ENCODE measurements at places on chromosomes 2 and 18.

DNA sequence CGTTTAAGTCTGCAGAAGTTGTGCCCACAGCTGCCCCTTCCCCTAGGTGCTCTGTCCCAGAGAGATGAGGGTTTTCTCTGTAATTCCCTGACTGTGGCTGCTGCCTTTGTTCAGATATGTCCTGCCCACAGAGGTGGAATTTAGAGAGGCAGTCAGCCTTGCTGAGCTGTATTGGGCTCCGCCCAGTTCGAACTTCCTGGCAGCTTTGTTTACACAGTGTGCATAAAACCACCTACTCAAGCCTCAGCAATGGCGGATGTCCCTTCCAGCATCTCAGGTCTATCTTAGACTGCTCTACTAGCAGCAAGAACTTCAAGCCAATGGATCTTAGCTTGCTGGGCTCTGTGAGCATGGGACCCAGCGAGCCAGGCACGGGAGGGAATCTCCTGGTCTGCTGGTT, 48.1 kb downstream of the LHCGR start:
- DNase-seq = peak; percentile 44

DNA sequence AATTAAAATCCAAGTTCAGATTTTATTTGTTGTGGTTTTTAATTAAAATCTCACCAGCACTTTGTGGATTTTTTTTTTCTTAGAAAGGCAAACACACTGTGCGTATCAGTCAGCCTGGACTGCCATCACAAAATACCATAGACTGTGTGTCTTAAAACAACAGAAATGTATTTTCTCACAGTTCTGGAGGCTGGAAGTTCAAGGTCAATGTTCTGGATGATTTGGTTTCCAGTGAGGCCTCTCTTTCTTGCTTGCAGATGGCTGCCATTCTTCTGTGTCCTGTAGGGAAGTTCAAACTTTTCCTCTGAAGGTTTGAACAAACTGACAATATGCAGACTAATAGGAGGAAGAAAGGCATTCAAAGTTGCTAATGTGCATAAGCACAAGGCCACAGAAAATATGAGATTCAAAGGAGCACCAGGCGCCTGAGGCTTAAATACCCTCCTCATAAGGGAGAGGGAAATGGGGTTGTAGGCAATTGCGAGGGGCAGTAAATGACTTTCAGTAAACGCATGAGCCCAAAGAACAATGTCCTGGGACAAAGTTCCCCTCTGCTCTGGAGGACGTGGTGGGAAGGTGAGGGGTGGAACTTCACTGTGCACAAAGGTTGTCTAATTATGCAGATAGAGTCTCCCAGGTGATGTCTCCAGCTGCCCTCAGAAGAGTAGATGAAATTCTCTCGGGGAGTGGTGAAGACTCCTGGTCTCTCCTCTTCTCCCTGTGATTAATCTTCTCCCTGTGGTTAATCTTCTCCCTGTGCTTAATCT, 26.5 kb upstream of the KCNF1 start:
- DNase-seq = no peak

DNA sequence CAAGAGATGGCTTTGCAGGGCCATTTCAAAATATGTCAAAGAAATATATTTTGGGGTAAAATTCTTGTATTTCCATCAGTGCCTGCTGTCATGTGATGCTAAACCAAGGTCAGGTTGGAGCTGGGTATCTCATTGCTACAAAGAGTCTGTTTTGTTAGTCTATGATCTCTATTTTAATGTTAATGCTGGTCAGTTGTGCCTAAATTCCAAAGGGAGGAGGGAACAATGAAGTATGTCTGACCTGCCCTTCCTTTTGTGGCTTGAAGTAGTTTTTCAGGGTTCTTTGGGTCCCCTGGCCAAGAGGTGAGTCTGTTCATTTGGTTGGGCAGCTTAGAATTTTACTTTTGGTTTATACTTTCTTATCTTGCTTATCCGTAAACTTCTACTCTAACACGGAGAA, 61.6 kb upstream of the DYNAP start:
- DNase-seq = no peak

DNA sequence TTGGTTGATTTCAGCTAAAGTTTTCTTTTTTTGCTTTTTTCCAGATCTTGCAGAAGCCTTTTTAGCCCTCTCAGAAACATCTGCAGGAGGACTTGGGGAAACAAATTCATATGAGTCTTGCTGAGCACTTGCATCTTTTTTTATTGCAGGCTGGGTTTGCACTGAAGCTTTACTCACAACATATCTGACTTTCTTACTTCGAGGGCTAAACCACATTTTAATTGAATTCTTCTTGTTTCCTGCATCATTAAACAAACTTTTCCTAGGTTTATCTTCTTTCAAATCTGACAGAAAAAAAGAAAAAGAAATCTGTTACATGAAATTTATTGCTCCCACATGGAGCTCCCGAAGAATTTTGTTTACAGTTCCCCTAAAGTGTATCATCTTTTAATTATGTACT, 28.3 kb downstream of the BARD1 start:
- DNase-seq = no peak

- DNase-seq = no peak
Observed at GRCh38 chr2:118065921-118066511, 22.3 kb upstream of the INSIG2 start.

DNA sequence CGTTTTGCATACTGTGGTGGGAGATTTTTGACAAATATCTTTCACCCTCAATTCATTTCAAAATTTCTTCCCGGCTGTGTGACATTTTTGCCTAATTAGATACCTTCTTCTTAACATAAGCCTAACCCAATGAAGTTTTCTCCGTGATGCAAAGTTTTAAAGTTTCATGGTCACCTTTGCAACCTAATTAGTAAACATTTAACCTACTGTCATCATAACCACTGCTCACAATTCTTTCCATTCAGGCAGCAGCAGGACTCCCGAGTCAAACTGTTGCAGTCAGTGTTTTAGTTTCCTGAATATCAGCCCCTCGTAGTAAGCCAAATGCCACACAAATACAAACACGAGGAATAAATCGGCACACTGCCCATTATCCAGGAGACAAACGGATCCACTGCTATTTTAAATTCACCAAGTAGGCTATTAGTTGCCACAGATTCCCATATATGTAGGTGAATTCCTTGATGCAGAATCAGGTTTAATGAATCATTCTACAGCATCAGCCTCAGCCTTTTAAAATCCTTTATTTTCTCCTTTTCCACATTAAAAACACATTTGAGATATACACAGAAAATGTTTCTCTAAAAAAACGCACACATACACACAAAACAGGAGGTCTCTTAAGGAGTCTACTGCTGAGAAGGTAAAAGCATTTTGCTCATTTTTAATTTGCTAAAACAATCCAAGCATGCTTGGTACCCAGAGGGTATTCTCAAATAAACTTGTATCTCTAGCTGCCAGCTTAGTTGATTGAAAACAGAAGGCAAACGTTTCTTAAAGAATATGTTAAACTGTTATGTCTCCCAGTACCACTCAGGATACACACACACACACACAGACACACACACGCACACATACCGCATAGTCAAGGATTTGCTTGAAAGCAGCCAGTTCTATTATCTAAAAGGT, 106.5 kb upstream of the KCTD1 start:
- DNase-seq = no peak

GRCh38 chr2:35933031-35933430, 422.5 kb upstream of the CRIM1 start:
- no peak for DNase-seq

Measured in T47D (cell line).